Fibroblast of villous mesenchyme (primary cell): ENCODE measurements at places on chromosomes 1 and 21. TPM values are rescaled to one million over a fixed set of nuclear protein-coding genes. Genes with fewer than 3 reads are reported as not detected.
A peak's percentile ranks its signal among the peaks of the same experiment; 100 is the strongest.

TNFRSF9 gene
- 0.32 and 0.43 TPM in 2 replicates for total RNA-seq

OR2G6 gene
- total RNA-seq: not detected in 2 replicates

DNA sequence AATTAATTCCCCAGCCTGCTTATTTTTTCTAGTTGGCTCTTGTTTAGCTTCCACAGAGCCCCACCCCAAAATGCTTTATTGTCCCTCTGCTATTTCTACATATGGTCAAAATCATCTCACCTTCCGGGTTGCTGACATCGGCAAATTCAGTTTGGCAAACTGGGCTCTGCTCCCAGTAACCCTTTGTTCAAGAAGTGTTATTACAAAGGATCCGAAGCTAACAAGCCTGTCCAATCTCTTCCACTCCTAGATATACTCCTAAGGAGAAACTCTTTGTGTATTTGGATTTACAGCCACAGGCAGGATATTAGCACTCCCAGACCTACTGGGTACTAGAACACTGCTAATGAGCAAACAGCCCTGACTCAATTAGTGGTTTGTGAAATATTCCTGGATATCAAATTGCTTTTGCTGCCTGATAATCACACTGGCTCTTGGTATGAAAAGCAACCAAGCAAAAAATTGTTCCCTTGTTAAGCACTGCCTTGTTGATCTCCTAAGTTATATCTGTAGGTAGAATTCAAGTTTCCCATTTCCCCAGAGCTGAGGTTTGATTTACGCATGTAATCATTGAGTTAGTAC lies 4.0 kb downstream of the JUN start:
- DNase-seq: peak; percentile 80

ATP1A2 gene
- not detected in 2 replicates for total RNA-seq

ESRRG gene
- under 0.01 TPM in 2 replicates for total RNA-seq

PRPF38B gene
- total RNA-seq: 17.1 and 21.6 TPM in 2 replicates

DNA sequence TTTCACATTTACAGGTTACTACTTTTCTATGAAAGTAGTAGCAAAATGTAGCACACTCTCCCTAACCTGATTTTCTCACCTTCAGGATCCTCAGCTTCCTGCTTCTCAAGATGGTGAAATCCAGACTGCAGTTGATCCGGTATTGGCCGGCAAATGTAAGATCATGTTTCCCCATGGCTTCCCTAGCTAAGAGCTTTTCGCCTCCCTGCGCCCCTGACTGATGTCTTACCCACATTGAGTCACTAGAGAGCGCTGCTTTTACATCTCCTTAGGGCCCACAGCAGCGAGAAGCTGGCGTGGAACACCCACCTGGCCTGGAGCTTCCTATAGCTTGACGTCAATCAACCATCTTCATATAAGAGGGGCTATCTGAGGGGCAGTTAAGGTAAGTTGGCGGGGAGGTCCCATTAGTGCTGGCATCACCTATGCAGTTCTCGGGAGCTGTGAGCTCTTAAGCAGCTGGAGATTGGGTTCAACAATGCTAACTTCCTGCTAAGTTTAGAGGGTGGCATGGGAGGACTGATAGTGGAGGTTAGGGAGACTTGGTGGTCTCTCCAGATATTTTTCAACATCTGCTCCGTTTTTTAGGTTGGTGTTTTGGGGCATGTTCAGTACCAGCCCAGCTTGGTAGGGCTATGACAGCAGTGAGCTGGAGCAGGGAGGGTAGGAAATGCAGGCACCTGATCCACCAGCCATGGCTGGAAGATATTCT lies 5.5 kb downstream of the PTPN7 start:
- DNase-seq: peak; percentile 80

- peak; percentile 14 for DNase-seq
These were observed 411.1 kb downstream of the SETD4 start for GRCh38 chr21:35649186-35649585.

RNASEL gene
- total RNA-seq: 4.5 and 9.1 TPM in 2 replicates

DNA sequence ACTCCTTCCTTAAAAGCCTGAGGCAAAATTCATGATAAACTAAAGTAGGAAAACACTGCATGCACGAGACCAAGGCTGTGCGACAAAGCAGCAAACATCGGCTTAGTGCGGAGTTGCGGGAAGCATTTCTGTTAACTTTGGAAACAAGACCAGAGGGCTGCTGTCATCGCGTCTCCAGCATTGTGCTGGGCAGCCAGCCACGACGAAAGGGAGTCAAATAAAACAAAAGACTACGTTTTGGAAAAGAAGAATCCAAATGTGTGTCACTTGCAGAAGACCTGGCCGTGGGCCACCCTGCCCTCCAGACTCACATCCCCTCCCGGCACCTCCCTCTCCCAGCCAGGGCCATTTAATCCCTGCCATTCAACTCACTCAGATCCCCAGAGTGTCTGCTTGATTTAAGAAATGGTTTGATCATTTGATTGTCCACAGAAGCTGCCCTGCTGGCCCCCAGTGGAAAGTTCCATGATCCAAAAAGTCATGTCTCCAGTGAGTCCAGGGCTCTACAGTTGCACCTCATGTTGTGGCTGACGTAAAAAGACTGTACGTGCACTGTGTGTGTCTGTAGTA lies 2.4 kb upstream of the KRTAP10-11 start:
- no peak for DNase-seq

GRCh38 chr1:216212826-216213225 lies 210.4 kb downstream of the USH2A start:
- DNase-seq: no peak
